ENCODE measurements at places on chromosomes 4 and X.
A peak's percentile ranks its signal among the peaks of the same experiment; 100 is the strongest.

DNA sequence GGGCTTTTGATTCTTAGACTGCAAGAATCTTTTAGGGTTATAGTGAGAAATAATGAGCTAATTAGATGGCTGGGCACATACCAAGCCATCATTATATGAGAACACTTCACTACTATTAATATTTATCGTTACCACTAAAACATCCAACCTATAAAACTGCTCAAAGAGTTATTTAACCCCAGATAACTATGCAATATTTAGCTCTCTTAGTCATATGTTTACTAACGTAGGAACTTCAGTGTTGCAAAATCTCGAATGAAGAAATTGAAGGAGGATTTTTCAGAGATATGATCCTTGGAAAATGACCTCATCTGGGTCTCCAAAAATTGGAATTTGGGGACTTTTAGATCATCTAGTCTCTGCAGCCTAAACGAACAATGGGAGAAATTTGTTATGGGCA is 265.0 kb upstream of the RPS6KA3 start:
- DNase-seq = no peak

GRCh38 chr4:13527981-13528820 is 16.1 kb downstream of the NKX3-2 start:
- DNase-seq = no peak

GRCh38 chr4:21451032-21451431 is 497.5 kb downstream of the KCNIP4 start:
- no peak for DNase-seq

DNA sequence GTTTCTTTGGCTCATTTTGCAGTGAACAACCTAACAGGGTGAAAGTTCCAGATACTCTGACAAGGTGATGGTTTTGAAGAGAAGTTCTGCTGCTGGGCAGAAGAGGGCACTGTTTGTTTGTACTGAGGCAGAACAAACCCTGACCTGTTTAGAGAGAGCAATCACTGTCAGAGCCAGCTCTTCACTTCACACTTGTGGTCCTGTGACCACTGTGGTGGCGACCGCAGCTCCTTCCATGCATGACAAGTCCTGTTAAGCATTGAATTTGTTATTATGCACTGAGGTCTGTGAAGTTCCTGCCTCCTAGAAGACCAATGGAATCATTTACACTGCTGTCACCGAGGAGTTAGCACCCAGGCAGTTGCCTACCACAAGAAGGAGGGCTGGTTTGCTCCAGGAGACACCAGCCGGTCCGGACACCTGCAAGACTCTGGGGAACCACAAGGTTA is 86.6 kb downstream of the ZNF330 start:
- DNase-seq = peak; percentile 15

- DNase-seq = no peak
Observed at GRCh38 chr4:39543034-39543433, 15.8 kb upstream of the UGDH start.

DNA sequence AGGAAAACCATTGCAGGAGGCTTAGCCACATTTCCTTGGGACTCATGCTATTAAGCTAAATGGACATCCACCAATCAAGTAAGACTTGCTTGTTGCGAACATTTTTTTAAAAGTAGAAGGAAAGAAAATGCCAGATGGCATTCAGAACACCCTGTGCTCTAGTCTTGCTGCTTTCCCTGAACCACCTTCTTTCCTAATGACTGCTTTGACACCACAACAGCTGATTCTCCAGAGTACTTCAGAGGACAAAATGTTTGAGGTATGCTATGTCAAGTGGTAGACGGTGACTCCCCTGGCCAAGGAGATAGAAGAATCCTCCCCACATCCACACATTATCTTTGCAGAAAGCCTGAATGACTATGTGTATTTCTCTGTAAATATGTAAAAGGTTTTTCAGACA is 65.4 kb downstream of the ANK2 start:
- DNase-seq = no peak

GRCh38 chrX:123206176-123206575 is 22.1 kb downstream of the GRIA3 start:
- no peak for DNase-seq

DNA sequence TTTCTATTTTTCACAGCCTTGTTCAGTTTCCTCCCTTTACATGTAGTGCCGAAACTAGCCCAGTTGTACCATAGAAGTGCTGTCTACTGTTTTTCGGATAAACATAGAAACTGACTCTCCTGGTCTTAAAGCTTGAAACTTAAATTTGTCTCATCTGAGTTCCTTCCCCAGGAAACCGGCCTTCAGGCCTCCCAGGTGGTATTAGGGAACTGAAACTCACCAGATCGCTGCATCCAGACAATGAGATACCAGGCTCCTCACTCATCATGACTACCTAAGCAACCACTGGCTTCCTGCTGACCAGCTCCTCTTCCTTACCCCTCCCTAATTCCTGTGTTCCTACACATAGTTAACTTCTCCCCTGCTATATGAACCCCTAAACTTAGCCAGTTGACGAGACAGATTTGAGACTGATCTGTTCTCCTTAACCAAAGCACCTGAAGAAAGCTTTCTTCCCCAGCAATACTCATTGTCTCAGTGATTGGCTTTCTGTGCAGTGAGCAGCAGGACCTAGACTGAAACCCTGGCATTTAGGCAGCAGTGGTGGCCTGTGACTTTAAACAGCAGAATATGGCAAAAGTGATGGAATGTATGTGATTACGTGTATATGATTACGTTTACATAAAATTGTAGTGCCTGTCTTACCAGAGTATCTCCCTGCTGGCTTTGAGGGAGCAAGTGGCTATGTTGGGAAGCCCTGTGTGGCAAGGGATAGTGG is 959.1 kb upstream of the LCORL start:
- DNase-seq = no peak

DNA sequence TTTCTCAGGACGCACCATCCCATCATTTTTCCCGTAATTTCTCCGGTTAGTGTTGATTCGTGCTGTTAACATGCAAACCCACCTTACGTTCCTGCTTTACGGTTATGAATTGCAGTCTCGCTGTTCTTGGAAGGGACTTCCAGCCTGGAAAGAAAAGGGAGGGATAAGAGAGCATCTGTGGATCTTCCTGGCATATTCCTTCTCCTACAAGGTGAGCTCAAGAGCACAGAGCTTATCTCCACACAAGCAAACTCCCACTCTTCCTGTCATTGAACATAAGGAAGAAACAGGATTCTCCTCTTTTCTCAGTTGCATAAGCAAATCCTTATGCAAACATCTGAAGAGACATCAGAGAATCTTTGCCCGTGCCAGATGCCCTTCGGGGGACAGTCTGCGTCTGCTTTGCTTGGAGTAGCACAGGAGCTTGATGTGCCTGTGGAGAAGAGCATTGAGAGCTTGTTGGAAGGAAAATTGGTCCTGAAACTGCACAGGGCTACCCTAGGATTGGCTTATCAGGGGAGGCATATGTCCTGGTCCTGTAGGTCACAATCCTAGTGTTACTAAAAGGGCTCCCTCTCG is 127.0 kb downstream of the ASMT start:
- DNase-seq = no peak

DNA sequence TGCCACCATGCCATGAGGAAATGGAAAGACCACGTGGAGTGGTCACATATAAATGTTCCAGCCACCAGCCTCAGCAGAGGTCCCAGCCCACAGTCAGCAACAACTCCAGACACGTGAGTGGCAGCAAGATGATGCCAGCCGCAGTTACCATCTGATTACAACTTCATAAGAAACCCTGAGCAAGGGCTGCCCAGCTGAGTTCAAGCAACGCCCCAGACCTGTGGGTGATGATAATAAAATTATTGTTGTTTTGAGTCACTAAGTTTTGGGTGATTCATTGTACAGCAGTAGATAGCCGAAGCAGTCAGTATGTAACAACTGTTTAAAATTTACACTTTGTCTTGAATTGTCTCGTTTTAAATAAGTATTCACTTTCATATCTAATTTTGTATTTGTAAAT is 5.8 kb upstream of the CCNG2 start:
- DNase-seq = no peak

- DNase-seq = no peak
Observed at GRCh38 chrX:72477781-72478181, 94.9 kb downstream of the HDAC8 start.

GRCh38 chr4:73709451-73710033 is 30.8 kb upstream of the CXCL8 start:
- DNase-seq = no peak

- no peak for DNase-seq
Observed at GRCh38 chr4:162837241-162837640, 329.4 kb downstream of the NAF1 start.

GRCh38 chrX:68920561-68920960 is 91.7 kb downstream of the EFNB1 start:
- DNase-seq = no peak

DNA sequence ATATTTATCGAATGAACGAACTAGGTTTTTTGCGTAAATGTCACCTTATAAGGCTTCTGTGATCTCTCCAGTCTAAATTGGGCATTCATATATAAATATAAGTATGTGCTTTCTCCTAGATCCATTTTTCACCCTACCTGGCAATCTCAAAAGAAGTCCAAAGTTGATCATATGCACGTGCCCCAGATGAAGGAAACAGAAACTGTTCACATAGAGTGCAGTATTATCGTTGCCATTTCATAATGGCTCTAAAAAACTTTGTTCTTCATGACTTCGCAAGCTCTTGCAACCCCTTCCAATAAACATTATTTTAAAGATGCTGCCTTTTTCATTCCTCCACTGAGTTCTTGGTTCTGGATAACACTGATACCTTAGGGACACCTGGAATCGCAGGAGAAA is 708 bp downstream of the INTS12 start:
- DNase-seq = no peak

- no peak for DNase-seq
Observed at GRCh38 chrX:24577091-24577490, 70.1 kb downstream of the PCYT1B start.

DNA sequence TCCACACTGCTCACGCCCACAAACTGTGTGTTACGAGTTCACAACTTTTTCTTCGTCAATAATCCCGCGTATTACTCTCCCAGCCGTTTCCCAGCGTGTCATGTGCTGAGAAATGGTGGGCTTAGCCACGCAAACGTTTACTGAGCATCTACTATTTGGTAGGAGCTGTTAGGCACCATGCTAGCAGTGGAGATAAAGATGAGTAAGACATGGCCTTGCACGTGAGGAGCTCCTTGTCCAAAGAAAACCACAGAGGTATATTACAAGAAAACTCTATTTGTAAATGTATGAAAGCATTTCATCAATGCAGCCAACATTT is 821 bp upstream of the TMEM128 start:
- no peak for DNase-seq

- DNase-seq = no peak
Observed at GRCh38 chrX:139202742-139203420, 327.7 kb upstream of the F9 start.

DNA sequence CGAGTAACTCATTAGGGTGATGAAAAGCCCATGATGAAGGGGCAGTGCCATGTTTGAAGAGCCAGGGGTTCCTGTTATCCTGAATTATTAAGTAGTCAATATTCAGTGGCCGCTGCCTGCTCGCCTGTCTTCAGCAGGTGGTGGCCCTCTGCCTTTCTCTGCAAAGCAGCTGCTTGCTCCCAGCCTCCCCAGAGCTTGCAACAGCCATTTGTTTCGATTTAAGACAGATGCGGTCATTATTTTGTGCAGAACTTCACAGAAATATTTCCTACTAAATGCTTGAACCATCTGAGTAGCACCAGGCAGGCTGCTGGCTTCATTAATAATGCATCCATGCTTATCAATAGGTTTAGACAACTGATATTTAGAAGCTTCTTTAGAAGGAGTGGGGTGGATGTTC is 104.3 kb upstream of the TTC29 start:
- DNase-seq = no peak

- no peak for DNase-seq
Observed at GRCh38 chr4:124907881-124908280, 195.3 kb upstream of the ANKRD50 start.

- DNase-seq = no peak
Observed at GRCh38 chr4:33959519-33959918, 2284.8 kb downstream of the ARAP2 start.

DNA sequence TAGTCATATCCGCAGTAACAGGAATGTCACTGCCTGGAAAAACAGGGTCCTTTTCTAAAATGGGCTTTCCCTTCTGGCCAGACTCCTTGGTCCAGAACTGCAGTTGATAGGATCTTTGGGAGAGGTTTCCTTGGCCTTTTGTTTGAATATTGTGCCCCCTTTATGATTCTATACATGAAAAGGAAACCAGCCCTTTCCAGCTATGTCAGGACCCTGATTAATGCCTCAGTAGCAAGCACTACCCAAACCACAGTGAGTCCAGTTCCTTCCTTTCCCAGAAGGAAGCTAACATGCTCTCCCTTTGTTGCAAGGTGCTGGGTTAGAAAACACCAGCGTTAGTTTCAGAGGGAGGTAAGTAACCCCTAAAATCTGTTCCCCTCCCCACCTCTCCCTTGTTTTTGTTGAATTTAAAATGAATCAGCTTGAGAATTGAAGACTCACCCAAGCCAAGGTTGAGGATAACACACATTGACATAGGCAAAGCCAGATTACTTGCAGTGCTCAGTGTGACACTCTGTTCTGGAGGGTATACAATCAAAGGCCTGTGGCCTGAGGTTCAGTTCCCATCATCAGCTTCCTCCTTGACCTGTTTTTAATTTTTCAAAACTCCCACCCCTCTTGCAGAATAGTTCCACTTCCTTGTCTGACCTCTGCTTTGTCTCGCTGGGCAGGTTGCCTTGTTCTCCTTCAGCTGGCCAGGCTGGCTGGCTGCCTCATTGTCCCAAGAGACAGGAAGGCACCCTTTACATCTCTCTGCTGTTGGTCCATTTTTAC is 87.6 kb upstream of the PLAC1 start:
- no peak for DNase-seq

- no peak for DNase-seq
Observed at GRCh38 chrX:72308566-72309296, 3.0 kb upstream of the CITED1 start.

DNA sequence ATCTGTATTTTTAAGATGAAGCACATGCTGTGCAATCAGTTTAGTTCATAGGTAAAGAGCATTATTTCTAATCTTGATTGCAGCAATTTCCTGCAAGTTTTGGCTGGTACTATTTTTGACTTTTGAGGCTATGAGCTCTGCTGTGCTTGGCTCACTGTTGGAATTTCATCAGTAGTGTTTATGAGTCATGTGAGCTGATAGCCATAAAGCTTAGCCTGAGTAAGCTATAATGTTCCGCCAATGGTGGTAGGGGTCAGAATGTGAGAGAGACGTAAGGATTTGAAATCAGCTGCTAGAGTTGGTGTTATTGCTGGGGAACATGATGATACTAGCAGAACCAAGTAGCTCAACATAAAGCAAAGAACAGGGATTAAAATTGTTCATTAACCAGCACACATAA is 590.9 kb upstream of the GNPDA2 start:
- DNase-seq = no peak

GRCh38 chr4:4315461-4316149 is 25.6 kb downstream of the ZBTB49 start:
- no peak for DNase-seq

GRCh38 chr4:145904413-145905177 is 34.0 kb downstream of the ZNF827 start:
- no peak for DNase-seq

DNA sequence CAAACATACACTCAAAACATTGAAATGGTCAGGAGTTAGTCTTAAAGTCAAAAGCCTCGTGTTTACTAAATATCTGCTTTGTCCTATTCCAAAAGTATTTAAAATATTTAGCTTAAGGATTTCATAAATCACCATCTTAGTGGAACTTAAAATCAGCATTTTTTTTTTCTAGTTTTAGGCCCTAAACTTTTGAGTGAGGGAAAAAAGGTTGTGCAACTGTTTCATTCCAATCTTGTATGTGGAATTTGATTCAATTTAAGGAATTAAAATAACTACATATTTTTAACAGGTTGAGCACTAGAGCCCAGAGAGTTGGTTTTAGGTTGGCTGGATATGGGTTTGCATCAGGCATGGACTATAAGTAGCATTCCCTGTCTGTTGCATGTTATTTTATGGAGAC is 35.7 kb upstream of the ANK2 start:
- no peak for DNase-seq

GRCh38 chrX:124300405-124300804 is 32.1 kb upstream of the TEX13D start:
- no peak for DNase-seq

Measured in stimulated activated CD8-positive, alpha-beta memory T cell treated with anti-CD3 and anti-CD28 coated beads, Interleukin-7, amount 100 ng/mL, for 1 hour (primary cell).